ENCODE measurements at places on chromosomes 6 and 20. TPM values are rescaled to one million over a fixed set of nuclear protein-coding genes. Genes with fewer than 3 reads are reported as not detected.

DAAM2 gene
- total RNA-seq, result not detected

DNA sequence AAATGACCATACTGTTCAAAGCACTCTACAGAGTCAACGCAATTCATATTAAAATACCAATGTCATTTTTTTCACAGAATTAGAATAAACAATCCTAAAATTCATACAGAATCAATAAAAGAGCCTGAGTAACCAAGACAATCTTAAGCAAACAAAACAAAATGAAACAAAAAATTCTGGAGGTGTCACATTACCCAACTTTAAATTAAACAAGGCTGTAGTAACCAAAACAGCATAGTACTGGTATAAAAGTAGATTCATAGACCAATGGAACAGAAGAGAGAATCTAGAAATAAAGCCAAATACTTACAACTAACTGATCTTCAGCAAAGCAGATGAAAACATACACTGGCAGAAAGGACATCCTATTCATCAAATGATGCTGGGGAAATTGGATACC, 346.9 kb upstream of the JAG1 start:
- H3K27me3 ChIP-seq, result no peaks in the 10 kb centered on the region
- no peak overlapping the region for H3K4me3 ChIP-seq
- no peaks in the 10 kb centered on the region for H3K36me3 ChIP-seq

GRCh38 chr20:53748821-53749421, 155.3 kb upstream of the ZNF217 start:
- H3K4me1 ChIP-seq, result peaks cover 56% of the 10 kb centered on the region
- no peaks in the 10 kb centered on the region for H3K36me3 ChIP-seq

PARD6B gene
- total RNA-seq, result 6.3 TPM

GPR6 gene
- not detected for total RNA-seq

GRCh38 chr6:13979284-13980171, 54.8 kb downstream of the RNF182 start:
- no peak overlapping the region for H3K4me3 ChIP-seq
- H3K4me1 ChIP-seq, result no peaks in the 10 kb centered on the region
- H3K27me3 ChIP-seq, result peaks cover 16% of the 10 kb centered on the region
- no peak overlapping the region for H3K27ac ChIP-seq

DNA sequence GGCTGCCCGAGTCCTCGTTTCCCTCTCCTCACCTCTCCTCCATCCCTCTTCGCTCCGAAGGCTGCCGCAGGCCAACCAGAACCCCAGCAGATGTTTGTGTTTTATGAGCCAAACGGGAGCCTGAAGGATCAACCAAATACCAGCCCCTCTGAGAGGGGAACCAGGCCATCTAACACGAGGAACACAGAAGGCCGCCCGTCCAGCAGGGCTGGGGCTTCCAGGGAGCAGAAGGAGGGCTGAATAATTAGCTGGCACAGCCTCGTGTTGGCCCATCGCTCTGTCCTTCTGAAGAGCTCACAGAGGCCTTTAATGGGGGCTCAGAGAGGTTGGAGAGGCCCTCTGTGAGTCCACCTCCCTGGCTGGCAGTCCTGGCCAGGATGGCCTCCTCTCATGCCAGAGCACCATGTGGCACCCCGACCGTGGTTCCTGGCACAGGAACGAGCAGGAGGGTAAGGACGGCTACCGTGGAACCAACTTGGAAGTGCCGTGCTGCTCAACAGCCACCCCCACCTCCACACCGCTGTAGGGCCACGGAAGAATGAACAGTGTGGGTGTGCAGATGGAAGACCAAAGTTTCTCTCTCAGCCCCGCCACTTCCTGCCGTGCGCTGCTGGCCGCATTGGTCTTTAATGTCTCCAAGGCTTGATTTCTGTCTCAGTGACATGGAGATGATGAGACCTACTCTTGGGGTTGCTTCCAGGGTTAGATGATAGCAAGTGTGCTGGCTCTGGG, 155.2 kb downstream of the SCML4 start:
- H3K27ac ChIP-seq, result no peak overlapping the region
- peaks cover 4% of the 10 kb centered on the region for H3K27me3 ChIP-seq
- peaks cover 37% of the 10 kb centered on the region for H3K4me1 ChIP-seq

DNA sequence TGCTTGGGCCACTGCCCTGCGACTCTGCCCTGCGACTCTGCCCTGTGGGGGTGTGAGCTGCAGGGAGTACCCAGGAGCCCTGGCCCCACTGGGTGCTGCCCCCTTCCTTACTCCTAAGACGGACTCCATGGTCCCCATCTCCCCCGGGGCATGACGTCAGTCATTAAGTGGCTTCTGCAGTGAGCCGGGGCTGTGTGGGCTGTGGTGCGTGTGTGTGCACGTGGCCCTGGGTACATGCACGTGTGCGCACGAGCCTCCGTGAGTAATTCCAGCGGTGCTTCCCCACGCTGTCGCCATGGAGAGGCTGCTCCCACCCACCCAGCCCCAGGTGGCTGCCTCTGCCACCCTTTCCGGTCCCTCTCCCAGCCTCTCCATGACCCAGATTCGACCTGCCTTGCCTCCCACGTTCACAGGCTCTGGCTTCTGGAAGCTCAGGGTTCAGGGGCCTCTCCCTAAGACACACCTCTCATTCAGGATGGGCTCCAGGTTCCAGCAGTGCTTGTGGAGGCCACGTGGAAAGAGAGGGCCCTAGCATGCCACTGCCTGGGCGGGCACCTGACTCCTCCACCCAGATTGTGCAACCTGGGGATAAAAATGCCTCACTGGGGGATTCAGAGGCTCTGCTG, 88.3 kb downstream of the DLGAP4 start:
- H3K4me3 ChIP-seq, result no peak overlapping the region
- no peaks in the 10 kb centered on the region for H3K27me3 ChIP-seq
- no peaks in the 10 kb centered on the region for H3K4me1 ChIP-seq

DNAH8 gene
- 0.05 TPM for total RNA-seq

Data from activated T-helper 1 cell treated with anti-CD3 and anti-CD28 coated beads, Interleukin-12 subunit alpha, Interleukin-12 subunit beta, Interleukin-2, Interleukin-4 antibody, amounts not matched to agents 30 ng/mL and 10 ng/mL and 1 ng/mL, durations not matched to agents 14 hours and 24 hours and 36 hours (primary cell).